Fibroblast of lung (primary cell): ENCODE measurements at places on chromosomes 6 and 20.

GRCh38 chr6:20686142-20686541 is 151.9 kb downstream of the CDKAL1 start:
- no peak for DNase-seq

DNA sequence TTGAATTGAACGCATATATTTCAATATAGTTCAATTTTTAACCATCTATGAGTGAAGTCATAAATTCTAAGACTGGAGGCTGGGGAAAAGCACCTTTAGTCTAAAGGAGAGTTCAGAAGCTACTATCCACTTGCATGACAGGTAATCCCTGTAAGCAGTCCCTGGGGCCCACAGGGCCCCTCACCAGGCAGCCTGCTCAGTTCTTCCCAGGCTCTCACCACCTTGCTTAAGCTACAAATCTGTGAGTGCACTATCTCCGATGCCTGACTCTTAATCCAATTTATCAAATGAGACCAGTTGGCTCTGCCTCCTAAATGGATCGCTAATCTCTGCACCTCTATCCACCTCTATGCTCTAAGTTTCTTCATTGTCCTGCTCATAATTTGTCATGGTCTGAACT is 413.8 kb downstream of the PTPRT start:
- no peak for DNase-seq

DNA sequence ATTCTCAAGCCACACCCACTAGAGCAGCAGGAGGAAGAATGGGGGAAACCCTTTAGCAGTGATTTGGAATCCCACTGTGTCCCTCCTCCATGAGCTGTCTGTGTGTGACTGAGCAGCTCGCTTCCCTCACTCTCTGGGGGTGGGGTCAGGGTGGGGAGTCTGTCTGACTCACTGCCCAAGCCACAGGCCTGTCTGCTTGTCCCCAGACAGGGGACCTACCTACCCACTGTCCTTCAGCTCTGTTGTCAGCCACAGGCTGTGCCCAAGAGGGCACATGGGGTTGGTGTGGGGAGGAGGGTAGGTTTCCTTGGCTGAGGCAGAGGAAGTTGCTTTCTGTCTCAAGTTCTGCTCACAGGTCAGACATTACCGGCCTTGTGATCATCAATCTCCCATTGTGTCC is 127.0 kb downstream of the MAFB start:
- DNase-seq = peak; percentile 38

GRCh38 chr6:76681781-76682180 is 609.3 kb upstream of the IMPG1 start:
- DNase-seq = peak; percentile 3

DNA sequence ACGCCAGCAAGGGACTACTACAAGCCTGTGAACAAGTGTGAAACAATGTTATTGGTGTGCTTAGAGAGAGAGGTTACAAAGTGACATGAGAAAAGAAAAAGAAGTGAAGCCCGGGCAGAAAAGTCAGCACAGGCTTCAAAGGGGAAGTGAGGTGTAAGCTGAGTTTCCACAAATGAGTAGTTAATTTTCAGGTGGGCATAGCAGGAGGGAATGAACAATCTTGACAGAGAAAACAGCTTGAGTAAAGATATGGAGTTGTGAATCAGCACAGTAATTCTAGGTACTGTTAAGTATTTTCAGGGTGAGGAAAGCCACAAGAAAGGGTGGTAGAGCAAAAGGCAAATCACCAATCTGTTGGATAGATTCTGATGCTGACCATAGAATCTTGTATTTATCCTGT is 4.3 kb downstream of the KCNQ5 start:
- DNase-seq = no peak

DNA sequence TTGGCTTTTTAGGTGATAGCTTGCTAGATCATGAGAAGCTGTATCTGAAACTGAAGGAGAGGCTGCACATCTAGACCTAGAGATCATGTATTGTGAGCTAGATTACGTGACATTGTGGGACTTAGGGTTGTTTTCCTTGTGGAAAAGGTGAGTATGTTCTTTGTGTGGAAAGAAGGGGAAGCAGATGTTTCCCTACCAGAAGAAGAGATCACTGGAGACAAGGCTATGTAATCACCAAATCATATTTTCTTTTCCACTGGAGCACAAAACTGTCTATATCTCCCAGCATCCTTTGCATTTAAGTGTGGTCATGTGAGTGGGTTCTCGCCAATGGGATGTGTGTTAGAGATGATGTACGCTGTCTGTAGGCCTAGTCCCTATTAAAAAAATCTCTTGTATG is 7.0 kb upstream of the EPB41L2 start:
- no peak for DNase-seq

GRCh38 chr20:41444821-41445220 is 78.2 kb upstream of the EMILIN3 start:
- no peak for DNase-seq

- peak; percentile 73 for DNase-seq
These were observed 43.1 kb upstream of the BEND6 start for GRCh38 chr6:56911847-56912246.

GRCh38 chr20:54560357-54560756 is 85.0 kb downstream of the DOK5 start:
- no peak for DNase-seq

DNA sequence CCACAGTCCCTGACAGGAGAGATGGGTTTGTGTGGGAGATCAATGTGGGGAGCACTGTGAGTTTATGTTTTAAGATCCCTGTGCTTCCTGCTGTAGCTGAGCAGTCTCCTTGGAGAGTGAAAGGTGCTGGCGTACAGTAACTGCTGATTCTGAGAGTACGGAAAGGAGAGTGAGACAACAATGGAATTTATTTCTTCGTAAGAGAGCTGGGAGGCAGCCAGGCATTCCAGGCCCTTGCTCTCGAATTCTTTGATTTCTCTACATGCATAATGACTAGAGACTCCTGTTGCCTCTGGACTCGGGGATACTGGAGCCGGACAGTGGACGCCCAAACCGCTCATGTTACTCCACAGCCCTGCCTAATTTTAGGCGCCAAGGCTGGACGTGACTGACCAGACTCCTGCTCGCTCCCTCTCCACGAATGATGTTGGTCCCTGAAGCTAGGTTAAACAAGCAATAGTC is 131.0 kb upstream of the PHACTR1 start:
- DNase-seq = peak; percentile 92

DNA sequence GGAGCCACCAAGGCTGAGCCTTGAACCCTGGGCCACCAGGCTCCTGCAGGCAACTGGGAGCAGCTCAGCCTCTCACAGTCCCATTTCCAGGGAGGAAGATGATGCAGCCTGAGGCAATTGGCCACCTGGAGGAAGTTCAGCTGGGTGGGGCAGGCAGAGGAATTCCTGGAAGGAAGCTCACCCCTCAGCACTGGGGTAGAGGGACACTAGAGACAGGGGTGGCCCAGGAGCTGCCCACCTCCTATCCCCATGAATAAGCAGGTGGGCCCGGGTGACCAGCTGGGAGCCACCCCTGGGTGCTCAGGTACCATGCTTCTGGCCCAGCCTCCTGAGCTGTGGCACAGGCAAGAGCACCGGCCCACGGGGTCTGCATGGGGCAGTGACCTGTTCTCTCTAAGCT is 3.6 kb upstream of the HSPA12B start:
- DNase-seq = no peak

DNA sequence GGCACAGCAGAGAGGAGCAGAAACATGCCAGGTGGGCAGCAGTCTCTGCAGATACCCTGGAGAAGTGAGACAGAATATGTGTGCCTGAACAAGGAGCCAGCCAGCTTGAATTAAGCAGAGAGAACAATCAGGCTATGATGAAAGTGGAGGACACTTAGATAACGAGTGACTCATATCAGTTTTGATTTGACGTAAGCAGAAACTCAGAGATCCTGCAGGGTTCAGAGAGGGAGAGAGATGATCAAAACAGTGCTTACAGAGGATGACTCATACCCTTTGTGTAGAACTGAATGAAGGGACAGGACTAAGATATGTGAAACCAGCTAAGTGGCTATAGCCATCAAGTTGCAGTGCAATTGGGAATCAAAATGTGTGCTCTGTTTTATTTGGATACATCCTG is 300.7 kb downstream of the TENT5A start:
- DNase-seq = peak; percentile 94

- no peak for DNase-seq
These were observed 72.1 kb downstream of the SULF2 start for GRCh38 chr20:47713163-47713562.

- DNase-seq = no peak
These were observed 163.7 kb downstream of the DLL1 start for GRCh38 chr6:170127151-170127550.

- DNase-seq = no peak
These were observed 228.5 kb downstream of the ERMARD start for GRCh38 chr6:169979873-169980432.

GRCh38 chr6:170108890-170109587 is 181.8 kb downstream of the DLL1 start:
- DNase-seq = no peak

GRCh38 chr6:69954733-69955132 is 88.4 kb downstream of the COL19A1 start:
- no peak for DNase-seq

- no peak for DNase-seq
These were observed 9.5 kb downstream of the TAAR2 start for GRCh38 chr6:132614554-132614953.

GRCh38 chr6:121780325-121781321 is 345.2 kb downstream of the GJA1 start:
- peak; percentile 99 for DNase-seq

DNA sequence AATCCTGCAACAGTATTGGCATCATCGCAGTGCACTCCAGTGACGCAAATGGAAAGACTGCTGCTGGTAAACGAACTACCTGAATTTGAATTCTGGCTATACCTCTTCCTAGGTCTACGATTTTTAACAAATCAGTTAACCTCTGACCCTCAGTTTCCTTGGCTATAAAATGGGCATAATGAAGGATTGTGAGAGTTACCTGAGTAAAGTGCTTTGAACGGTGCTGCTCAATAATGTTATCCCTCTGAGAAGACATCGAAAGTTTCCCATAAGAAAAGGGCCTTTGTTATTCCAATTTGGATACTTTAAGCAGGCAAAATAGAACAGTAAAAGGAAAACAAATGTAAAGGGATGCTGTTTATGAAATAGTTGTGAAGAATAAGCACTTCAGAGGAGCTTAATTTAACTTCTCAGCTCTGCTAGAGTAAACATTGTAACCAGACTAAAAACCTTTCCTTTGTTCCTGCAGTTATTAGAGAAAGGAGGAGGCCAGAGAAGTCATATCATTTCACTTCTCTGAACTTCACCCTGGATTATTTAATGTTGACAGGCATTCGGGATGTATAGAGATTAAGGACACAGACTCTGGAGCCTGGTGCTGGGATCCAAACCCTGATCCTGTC is 5.8 kb downstream of the SGK1 start:
- no peak for DNase-seq
